ENCODE measurements at places on chromosomes 6 and 20.

DNA sequence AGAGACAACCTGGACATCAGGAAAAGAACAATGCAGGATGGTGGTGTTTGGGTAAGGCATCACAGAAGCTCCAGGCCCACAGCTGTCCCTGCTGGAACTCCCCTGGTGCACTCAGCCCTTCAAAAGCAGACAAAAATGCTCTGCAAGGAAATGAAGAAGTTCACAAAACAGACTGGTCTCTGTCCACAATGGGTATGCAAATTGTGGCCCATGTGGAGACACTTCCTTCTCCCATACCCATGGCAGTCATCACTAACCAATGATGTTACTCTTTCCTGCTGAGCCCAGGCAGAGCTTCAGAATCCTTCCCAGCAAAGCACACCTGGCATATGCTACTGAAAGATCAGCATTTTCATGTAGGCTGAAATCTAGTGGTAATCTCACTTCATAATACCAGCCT lies 42.6 kb upstream of the PXDC1 start:
- no peak for DNase-seq

DNA sequence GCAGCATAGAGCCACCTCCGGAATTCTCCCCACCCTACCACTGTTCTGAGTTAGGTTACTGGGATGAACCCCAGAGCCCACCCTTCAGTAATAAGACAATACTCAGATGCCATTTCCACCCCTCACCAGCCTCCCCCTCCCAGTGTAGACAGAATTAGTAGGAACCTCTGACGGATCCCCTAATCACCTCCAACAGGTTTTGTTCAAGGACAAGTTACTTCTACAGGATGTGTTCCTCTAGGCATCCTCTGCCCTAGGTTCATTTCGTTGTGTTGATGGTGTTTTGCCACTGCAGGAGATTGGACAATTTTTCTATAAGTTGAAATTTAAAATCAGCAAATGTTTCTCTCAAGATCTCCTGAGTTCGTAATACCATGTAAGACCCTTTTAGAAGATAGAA lies 22.8 kb downstream of the PLEKHG1 start:
- no peak for DNase-seq

DNA sequence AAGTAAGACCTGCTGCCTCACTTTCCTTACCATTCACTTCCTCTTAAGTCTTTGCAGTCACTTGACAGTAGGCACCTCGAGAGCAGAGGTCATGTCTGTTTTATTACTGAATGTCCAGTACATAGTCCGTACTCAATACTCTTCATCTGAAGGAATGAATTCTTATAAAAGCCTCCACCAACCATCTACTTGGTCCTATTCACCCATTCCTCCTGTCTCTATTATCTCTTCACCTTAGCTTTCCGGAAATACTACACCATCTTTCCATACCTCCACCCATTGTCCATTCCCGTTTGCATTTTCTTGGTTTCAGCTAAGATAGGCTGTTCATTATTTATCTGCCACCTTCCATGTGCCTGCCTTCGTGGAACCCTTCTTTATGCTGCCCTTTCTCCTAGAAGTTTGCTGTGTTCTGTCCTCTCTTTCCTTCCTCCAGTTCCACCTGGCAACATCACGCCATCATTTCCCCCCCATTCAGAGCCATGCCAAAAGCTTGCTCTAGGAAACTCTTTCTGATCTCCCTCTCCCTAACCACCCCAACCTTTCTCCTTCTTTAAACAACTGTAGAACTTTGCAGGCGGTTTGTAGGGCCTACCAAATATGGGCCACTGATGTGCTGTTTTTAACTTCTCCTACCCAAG lies 38.3 kb downstream of the ENPP1 start:
- DNase-seq, result no peak

DNA sequence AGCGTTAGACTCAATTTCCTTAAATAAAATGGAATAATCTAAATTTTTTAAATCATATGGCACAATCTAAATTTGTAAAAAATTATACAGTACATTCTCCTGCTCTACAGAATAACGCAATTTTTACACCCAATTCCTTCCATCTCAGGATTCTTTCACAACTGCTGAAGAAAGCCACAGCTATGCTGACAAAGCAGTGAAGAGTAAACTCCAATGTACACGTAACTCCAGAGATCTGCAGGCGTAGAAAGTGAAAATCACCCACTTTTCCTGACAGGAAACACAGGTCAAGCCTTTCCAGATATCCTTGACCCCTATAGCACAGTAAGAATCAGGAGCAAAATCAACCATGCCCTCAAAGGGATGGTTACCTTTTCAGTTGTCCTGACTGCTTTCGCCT lies 27.4 kb downstream of the EPHA7 start:
- no peak for DNase-seq

- no peak for DNase-seq
Observed at GRCh38 chr6:100300221-100300736, 164.4 kb downstream of the SIM1 start.

DNA sequence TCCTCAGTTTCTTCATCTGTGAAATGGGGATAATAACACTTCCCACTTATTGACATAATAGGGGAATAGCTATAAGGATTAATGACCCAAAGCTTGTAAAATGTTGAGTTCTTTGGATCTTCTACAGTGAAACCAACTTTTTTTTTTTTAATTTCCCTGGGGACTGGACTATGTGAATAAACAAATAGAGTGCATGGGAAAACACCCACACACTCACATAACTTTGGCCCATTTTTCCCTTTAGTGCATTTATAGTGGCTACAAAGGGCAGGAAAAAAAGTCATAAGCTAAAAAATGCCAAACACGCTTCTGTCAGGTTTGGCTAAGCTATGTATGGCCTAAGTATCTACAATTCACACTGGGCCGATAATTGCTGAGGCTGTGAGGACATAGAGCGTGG lies 406.2 kb upstream of the JAG1 start:
- DNase-seq, result no peak

- DNase-seq, result no peak
Observed at GRCh38 chr6:31239854-31240253, 32.0 kb downstream of the HLA-C start.

- no peak for DNase-seq
Observed at GRCh38 chr20:63100174-63100925, 93.6 kb upstream of the BHLHE23 start.

- no peak for DNase-seq
Observed at GRCh38 chr6:119881416-119881815, 531.9 kb upstream of the MAN1A1 start.

Data from stimulated activated CD4-positive, alpha-beta T cell treated with anti-CD3 and anti-CD28 coated beads, Interleukin-4, amount 100 ng/mL, for 48 hours (primary cell).